ENCODE measurements at places on chromosomes 4 and X. TPM values are rescaled to one million over a fixed set of nuclear protein-coding genes. Genes with fewer than 3 reads are reported as not detected.

ARMCX2 gene
- polyA plus RNA-seq = 107 TPM

SPOCK3 gene
- 15.6 TPM for polyA plus RNA-seq

CCKAR gene
- polyA plus RNA-seq = not detected

MTTP gene
- polyA plus RNA-seq = 17.5 TPM

GASK1B gene
- 44.7 TPM for polyA plus RNA-seq

CLDN22 gene
- 0.86 TPM for polyA plus RNA-seq

DCHS2 gene
- 7.0 TPM for polyA plus RNA-seq

YIPF6 gene
- 48.7 TPM for polyA plus RNA-seq

FAM199X gene
- polyA plus RNA-seq = 40.0 TPM

TMEM150C gene
- polyA plus RNA-seq = 26.4 TPM

ARSH gene
- 0.07 TPM for polyA plus RNA-seq

FGB gene
- polyA plus RNA-seq = 10.6 TPM

HEPH gene
- polyA plus RNA-seq = 54.6 TPM

SPANXA2 gene
- polyA plus RNA-seq = not detected

SHROOM4 gene
- 16.3 TPM for polyA plus RNA-seq

GUCY1B1 gene
- 77.3 TPM for polyA plus RNA-seq

HUWE1 gene
- 132 TPM for polyA plus RNA-seq

KLKB1 gene
- 2.2 TPM for polyA plus RNA-seq

TEX13D gene
- not detected for polyA plus RNA-seq

MMRN1 gene
- polyA plus RNA-seq = 2.1 TPM

SCML2 gene
- polyA plus RNA-seq = 8.1 TPM

CT45A5 gene
- polyA plus RNA-seq = not detected

ATP2B3 gene
- polyA plus RNA-seq = 0.11 TPM

ACSL1 gene
- 70.8 TPM for polyA plus RNA-seq

FOXR2 gene
- not detected for polyA plus RNA-seq

ADAMTS3 gene
- polyA plus RNA-seq = 12.0 TPM

SLC49A3 gene
- polyA plus RNA-seq = 3.1 TPM

HSFX4 gene
- polyA plus RNA-seq = not detected

ADGRA3 gene
- 55.7 TPM for polyA plus RNA-seq

KLB gene
- polyA plus RNA-seq = 0.26 TPM

SLITRK4 gene
- polyA plus RNA-seq = 17.9 TPM

NXF2 gene
- polyA plus RNA-seq = 0.54 TPM

CPEB2 gene
- 17.9 TPM for polyA plus RNA-seq

HSFX3 gene
- not detected for polyA plus RNA-seq

TMEM271 gene
- polyA plus RNA-seq = not detected

STPG2 gene
- polyA plus RNA-seq = 0.40 TPM

CCNB3 gene
- 1.4 TPM for polyA plus RNA-seq

GAGE1 gene
- polyA plus RNA-seq = not detected

VEGFC gene
- polyA plus RNA-seq = 18.9 TPM

KCTD8 gene
- 2.6 TPM for polyA plus RNA-seq

APBB2 gene
- 46.8 TPM for polyA plus RNA-seq

WDR45 gene
- polyA plus RNA-seq = 58.9 TPM

MAGEA11 gene
- not detected for polyA plus RNA-seq

SLC10A4 gene
- 0.22 TPM for polyA plus RNA-seq

ASB12 gene
- 0.61 TPM for polyA plus RNA-seq

MAPK10 gene
- polyA plus RNA-seq = 61.7 TPM

PDE6B gene
- polyA plus RNA-seq = 30.5 TPM

F9 gene
- not detected for polyA plus RNA-seq

BEND4 gene
- polyA plus RNA-seq = 0.96 TPM

TIMP1 gene
- 72.6 TPM for polyA plus RNA-seq

C4orf51 gene
- not detected for polyA plus RNA-seq

GPAT3 gene
- 24.8 TPM for polyA plus RNA-seq

OPRPN gene
- not detected for polyA plus RNA-seq

VCX2 gene
- polyA plus RNA-seq = 0.28 TPM

NKX6-1 gene
- polyA plus RNA-seq = 0.07 TPM

Measured in right renal cortex interstitium (tissue), 3 donors.